ENCODE measurements at places on chromosomes 2 and 18.

- DNase-seq, result no peak
These were observed 64.0 kb upstream of the CERS6 start for GRCh38 chr2:168392024-168392423.

DNA sequence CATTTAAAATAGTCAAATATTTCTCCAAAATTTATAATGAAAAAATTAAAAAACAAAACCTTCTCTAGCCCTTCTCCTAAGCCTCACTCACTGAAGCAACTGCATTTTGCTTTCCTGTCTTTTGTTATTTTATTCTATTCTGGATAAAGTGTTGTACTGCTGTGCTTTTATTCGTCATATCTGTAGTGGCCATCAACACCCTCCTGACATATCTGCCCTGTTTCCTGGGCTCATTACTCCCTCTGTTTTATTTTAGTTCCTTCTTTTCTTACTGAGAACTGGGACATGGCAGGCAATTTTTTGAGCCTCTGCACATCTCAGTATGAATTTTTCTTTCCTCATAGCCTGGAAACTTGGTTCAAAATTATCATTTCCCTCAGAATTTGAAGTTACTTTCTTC lies 224.2 kb downstream of the GULP1 start:
- no peak for DNase-seq

DNA sequence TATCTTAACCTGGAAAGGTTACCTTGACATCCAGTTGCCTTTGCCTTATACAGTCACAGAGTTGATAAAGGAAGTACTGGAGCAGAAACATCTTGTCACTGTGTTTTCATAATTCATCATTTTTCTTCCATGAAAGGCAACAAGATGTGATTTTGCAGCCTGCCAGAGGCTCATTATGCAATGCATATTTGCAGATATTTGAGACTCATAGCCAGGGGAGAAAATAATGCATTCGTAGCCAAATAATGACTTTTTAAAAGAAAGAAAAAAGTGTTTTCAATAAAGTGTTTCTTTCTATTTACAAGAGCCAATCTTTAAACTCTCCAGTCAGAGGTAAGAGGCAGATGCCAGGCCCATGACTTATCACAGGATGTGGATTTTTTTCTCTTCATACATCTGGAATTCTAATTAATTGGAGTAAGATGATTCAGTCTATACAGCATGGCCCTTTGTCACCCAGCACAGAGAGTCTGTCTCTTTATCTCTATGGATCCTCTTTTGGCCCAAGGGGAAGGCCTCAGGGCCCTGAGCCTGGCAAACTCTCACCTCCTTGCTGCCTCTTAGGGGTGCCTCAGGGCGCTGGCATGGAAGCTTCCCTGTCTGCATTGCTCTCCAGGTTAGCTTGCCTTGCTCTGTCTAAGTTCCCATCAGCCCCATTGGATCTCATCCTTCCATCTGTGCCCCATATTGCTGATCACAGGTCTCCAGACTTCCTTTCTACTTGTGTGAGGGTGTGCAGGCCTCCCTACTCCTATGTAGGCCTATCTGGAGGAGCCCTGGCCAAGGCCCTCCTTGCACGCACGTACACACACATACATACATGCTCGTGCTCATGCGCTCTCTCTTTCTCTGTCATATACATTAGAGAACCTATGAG lies 247.7 kb downstream of the TPGS2 start:
- no peak for DNase-seq

DNA sequence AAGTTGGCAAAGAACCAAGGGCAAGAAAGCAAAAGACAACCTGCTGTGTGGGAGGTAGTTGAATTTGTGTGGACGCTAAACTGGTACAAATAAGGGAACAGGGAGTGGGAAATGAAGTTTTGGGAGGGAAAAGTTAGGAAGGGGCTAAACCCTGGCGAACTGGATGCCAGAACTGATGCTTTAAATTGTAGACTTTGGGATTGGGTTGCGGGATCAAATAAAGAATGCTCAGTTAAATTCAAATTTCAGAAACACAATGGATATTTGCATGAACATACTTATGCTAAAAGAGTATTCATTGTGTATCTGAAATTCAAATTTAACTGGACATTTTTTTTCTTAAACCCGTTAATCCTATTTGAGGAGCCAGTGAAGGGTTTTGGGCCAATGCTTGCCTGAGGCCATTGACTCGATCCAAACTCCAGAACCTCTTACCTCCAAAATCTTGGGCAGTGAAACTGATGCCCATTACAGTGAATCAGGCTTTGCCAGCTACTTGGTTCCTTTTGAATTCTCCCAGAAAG lies 44.2 kb upstream of the YWHAQ start:
- DNase-seq, result no peak

DNA sequence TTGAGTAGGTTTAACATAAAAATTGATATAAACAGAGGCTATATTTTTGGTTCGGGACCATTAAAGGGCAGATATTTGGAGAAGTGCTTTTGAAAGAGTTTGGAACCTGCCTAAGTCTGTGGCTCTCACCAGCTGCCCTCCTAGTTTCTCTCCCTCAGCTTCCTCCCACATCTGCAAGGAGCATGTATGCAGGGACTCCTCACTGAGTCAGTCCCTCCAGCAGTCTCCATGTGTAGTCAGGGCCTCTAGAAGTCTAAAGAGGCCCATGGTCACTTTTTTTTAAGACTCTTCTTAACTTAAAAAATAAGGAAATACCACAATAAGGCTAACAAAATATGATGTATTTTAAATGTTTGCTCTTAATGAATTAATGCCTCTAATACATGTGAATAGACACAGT lies 220.0 kb upstream of the TANK start:
- no peak for DNase-seq

- DNase-seq, result no peak
These were observed 49.9 kb downstream of the CD8B2 start for GRCh38 chr2:106537047-106537446.

DNA sequence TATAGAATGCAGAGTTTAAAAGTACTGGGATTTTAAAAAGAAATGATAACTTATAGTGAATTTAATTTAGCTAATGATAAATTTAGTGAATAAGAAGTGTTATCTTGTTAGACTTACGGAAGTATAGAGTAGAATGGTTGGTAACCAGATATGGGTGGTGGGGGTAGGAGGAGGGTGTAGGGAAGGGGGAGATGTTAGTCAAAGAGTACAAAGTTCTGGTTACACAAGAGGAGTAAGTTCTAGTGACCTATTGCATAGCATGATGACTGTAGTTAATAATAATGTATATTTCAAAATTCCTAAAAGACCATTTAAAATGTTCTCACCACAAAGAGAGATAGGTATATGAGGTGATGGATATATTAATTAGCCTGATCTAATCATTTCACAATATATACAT lies 184.8 kb upstream of the STON1 start:
- no peak for DNase-seq

- no peak for DNase-seq
These were observed 987.2 kb upstream of the CDH2 start for GRCh38 chr18:29164020-29164706.

DNA sequence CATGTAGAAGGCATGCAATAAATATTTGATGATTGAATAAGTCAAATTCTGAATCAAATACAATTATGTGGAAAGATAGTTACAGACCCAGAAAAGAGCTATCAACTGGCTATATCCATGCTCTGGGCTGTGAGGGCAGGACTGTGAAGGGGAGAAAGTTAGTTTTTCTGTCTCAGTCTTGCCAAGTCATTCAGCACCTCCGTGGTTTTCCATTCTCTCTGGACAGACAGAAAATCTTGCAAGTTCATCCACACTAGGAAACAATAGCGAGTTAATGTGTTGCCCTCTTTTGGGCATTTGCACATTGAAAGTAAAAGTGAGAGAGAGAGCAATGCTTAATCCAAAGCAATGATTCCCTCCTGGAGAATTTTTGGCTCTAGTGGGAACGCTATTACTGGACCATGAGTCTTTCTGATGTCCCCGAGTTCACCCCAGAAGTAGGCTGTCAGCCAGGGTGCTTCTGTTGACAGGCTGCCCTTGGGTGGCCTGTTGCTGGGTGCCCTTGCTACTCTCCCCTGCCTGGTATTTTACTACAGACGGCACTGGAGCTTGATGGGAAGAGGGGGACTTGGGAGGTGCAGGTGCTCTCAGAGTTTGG lies 238.3 kb downstream of the LOXHD1 start:
- no peak for DNase-seq

DNA sequence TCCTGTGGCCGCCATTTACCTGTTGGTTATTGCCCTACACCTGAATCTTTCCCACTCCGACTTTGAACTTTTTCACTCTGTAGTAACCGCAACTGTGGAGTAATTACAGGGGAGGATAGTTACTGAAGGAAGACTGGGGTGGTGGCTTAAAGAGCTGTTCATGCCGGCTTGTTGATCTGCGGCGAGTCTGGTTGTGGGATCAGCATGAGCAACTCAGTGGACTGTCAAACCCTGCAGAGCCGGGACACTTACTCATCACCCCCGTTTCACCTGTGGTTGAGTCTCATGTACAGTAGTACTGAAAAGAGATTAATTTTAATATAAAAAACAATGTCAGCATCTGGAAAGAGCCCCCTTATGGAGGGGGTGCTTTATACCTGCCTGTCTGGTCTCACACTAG lies 2.1 kb downstream of the ASB1 start:
- DNase-seq, result no peak

DNA sequence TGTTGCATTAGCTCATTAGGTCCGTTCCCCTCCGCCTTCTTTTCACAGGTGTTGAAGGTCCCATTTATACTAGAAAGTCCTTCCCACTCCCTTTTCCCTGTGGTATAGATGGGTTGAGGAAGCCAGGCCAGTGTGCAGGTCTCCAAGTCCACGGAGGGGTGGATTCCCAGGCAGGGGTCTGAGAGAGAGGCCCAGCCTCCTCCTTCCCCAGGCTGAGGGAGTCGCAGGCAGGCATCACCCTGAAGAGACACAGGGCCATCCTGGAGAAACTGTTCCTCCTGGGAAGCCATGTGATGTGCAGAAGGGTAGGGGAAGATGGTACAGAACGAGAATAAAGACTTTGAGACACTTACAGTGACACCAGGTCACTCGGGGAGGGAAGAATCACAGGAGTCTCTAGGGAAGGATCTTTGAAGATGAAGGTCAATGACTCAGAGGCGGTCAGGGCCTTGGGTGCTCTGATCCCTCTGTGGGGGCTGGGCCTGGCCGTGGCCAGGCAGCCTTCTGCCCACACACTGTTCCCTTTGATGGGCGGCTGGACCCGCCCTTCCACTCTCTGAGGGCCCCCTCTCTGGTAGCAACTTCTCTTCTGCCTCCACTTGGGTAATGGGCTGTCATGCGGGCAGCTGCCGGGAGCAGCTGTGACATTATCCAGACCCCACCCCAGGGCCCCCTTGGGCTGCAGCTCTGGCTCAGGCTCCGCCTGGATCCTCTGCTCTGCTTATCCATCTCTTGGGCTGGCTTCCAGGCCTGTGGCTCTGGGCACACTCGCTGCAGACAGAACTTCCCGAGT lies 45.1 kb downstream of the RHOB start:
- DNase-seq, result no peak

DNA sequence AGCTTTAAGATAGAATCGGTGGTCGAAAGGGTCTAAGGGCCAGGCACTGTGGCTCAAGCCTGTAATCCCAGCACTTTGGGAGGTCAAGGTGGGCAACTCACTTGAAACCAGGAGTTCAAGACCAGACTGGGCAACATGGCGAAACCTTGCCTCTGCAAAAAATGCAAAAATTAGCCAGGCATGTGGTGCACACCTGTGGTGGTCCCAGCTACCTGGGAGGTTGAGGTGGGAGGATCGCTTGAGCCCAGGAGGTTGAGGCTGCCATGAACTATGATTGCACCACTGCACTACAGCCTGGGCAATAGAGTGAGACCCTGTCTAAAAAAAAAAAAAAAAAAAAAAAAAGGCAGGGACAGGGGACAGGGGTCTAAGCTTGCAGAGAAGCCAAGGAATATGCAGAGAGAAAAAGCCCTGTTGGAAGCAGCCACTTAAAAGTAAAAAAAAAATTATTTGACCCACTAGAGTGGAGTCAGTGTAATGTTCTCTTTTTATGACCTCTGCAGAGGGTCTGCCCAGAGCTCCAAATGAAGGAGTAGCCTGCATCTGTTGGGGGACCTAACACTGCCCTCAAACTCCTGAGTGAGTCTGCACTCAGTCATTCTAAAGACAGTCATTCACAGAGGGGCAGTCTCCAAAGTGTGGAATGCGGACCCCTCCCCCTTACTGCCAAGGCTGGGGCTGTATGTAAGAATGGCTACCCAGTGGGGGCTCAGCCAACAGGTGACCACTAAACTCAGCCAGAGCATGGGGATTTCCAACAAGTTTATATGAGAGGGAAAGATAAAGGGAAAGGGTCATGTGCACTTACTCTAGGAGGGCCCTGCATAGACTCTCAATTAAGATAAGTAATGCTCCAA lies 118.5 kb upstream of the CDCA7 start:
- no peak for DNase-seq

All from activated CD8-positive, alpha-beta memory T cell treated with anti-CD3 and anti-CD28 coated beads for 24 hours (primary cell).